Erythroblast (primary cell): ENCODE measurements at places on chromosomes 16 and 17.

DNA sequence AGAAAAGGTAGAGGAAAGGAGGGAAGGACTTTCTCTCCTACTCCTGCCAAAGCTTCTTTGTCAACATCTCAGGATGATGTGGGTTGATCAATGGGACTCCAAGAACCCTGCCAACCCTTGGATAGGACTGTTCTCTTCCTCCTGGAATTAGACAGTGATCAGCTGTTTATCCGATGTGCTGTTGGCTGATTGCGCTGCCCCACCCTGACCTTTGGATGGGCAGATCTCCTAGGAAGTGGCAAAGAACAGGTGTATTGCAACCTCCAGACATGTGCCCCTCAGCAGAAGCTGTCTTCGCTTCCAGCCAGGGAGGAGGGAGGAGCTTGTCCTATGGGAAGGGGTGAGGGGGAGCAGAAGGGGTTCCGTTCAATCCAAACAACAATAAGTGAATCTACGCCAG is 30.5 kb downstream of the SLC5A11 start:
- DNase-seq: no peak

- DNase-seq: no peak
Measured at GRCh38 chr17:79075446-79075750, 774 bp downstream of the ENGASE start.

DNA sequence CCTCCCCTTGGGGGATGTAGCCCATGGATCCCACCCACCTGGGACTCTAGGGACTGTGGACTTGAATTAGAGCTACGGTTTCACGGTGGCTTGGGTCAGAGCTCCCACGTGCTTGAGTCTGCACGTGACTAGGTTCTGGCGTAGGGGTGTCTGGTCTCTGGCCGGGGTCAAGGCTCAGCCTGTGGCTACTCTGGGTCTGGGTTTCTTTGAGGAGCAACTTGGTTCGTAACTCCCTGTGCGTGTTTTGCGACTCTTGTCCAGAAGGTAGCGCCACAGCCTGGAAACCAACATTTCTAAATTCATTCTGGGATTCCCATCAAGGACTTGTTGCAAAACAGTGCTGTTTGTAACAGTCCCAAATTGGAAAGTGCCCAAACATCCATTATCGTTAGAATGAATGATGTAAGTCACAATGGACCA is 470 bp upstream of the GGT6 start:
- DNase-seq: no peak

DNA sequence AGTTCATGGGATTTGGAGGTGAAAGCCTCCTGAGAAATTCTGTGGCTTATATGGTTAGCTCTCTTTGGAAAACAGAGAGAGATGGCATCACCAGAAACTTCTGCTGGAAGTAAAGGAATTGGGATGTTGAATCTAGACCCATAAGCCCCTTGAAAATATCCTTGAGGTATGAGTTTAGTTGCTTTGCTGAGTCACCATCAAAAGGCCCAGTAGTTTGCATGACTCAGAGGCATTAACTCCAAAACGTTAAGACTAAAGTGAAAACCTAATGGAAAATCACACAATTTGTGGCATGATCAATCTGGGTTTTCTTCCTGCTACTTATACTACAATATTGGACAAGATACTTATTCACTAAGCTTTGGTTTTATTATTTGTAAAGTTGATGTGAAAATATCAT is 349.2 kb upstream of the SALL1 start:
- DNase-seq: no peak

- DNase-seq: peak; percentile 36
Measured at GRCh38 chr17:4199818-4200402, 56.9 kb downstream of the CYB5D2 start.

GRCh38 chr16:71373073-71373472 is 14.6 kb downstream of the CALB2 start:
- no peak for DNase-seq

DNA sequence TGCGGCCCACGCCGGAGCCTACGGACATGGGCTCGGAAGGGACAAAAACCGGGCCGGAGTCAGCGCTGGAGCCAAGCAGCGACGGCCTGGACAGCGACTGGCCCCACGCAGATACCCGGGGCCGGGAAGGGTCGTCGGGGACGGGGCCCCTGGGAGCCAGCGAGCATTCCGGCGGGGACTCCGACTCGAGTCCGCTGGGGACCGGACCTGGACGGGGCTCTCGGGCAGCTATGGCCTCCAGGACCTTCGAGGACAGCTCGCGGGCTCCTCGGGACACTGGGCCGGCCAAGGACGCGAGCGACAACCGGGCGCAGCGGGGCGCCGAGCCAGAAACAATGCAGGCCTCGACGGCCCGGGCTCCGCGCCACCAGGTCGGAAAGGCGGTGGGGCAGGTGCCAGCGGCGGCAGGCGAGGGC is 1.0 kb downstream of the MYO15B start:
- no peak for DNase-seq

DNA sequence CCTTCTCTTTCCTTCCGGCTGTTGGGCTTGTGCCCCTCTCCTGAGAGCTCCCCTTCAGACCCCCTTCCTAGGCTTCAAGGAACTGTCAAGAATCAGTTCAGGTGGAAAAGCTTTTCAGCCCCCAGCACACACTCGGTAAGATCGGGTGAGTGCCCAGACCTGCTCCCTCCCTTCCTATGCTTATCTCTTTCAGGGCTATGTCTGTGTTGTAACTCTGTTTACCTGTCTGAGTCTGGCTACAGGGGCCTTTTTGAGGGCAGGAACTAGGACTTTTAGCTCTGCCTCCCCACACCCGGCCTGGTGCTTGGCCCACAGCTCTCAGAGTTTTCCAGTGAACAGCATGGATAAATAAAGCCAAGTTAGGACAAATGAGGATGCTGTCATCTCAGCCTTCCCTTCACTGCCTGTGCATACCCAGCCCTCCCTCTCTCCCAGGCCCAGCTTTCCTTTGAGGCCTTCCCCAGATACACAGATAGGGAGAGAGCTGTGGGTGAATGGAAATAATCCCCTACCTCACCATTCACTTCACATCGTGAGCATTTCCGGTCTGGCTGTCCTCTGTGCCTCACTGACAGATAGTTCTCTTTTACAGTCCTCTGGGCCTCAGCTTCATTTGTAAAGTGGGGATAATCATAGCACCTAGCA is 5.7 kb upstream of the MRPS23 start:
- no peak for DNase-seq

DNA sequence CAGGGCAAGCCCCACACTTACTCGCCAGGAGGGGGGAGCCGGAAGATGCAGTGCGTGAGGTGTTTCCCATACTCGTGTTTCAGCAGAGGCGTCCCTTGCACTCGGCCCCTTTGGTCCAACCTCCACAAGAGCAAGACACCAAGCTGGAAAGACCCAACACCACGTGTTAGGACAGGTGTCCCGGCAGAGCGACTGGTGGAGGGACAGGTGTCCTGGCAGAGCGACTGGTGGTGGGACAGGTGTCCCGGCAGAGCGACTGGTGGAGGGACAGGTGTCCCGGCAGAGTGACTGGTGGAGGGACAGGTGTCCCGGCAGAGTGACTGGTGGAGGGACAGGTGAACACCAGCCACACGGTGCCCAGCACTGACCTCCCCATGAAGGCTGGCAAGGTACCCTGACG is 19.4 kb downstream of the IFT140 start:
- no peak for DNase-seq

DNA sequence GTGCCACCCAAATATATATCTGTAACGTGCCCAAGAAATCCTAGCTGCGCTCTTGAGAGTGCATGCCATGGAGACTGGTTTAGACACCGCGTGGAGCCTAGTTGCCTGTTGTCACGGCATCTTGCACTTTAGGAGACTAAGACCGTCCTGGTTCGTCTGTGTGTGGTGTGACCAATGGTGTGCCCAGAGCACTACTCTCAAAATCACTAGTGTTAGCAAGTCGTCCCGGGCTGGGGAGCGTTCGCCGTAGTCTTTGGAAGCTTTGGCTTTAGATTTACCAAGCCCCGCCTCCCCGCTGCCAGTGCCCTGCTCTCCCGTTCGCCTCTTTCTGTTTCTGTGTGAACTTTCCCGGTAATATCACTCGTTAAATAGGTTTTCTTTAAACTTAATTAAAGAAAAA is 27.0 kb downstream of the CLUH start:
- DNase-seq: no peak

DNA sequence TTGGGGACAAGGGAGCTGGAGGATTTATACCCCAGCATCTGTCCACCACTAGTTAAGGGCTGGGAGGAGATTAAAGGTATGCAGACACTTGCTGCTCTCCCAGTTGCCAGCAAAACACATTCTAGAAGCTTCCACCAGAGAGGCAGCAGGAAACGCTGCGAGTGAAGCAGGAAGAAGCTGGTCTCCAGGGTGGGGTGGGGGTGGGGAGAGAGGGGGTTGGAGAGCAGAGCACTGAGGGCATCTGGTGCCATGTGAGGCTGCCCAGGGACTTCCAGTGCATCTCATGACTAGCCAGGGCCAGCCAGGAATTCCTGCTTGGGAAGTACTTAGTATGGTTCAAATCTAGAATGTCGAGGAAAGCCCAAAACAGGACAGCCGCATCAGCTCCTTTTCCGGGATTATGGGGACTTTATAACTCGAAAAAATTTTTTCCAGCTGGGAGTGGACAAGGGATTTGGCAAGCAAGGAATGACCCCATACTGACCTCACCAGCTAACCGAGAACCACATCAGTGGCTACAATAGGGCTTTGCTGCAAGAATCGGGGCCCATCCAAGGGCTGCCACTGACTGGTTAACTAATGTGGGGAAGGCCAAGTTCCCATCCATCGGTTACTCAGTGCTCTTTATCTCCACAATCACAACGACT is 26.2 kb upstream of the AXIN2 start:
- DNase-seq: no peak
